Panc1 (cell line): ENCODE measurements at places on chromosomes 6 and 20.

DNA sequence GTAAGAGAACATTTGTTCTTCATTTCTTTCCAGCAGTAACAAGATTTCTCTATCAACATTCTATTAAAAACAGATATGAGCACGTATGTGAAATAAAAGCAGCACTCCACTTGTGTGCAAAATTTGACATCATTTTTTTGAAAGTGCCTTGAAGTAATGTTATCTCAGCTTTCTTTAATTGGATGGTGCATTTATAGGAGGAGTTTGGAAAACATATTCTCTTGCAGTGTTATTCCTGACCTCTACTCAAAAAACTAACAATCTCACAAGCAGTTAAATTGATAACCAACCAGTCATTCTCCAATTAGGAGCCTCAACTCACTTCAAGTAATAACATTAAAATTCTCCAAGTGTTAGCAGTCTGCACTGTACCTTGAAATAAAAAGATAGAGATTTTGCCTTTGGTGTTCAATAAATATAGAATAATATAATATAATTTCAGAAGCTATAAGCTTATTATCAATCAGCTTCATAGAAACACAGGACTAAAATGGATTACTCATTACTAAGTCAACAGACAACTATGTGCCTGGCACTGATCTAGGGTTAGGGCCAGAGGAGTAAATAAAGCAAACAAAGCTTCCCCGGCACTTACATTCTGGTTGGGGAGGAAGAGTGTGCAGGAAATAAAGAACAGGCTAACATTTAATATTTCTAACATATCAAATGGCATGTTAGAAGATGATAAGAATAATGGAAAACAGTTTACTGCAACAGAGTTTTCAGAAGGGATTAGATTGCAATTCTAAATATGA lies 149.0 kb upstream of the SGK1 start:
- DNase-seq = no peak

GRCh38 chr6:69487688-69488087 lies 309.1 kb downstream of the LMBRD1 start:
- DNase-seq = no peak

GRCh38 chr6:126195625-126196236 lies 144.2 kb upstream of the CENPW start:
- DNase-seq = no peak

GRCh38 chr6:53235508-53235907 lies 86.9 kb upstream of the GCM1 start:
- no peak for DNase-seq

DNA sequence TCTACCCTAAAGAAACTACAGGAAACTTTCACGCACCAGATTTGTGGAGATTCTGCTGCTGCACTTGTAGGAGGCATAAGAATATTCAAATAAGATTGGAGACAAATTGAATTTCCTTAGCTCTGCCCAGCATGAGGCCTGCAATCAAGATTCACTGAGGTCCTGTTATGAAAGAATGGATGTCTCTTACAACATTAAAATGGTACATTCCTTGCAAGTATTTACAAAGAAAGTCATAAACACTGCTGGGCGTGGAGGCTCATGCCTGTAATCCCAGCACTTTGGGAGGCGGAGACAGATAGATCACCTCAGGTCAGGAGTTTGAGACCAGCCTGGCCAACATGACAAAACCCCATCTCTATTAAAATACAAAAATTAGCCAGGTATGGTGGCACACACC lies 74.0 kb upstream of the MAP3K4 start:
- no peak for DNase-seq
